PC-3 (cell line): ENCODE measurements at places on chromosomes 2 and 18.

DNA sequence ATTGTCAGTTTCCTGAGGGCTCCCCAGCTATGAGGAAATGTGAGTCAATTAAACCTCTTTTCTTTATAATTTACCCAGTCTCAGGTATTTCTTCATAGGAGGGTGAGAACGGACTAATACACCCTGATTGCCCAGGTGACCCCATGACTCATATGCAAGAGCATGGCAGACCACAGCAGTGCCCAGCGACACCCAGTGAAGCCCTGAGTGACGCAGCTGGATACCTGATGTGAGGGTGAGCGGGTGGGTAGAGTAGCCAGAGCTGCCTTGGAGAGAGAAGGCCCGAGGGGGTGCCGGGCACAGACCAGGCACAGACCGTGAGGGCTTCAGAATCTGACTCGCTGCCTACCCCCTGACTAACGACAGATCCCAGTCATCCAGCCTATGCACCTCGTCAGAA is 15.4 kb downstream of the ALPG start:
- no peak for DNase-seq
- no peak overlapping the region for H3K4me3 ChIP-seq
- no peaks in the 10 kb centered on the region for H3K36me3 ChIP-seq
- peaks cover 24% of the 10 kb centered on the region for H3K27me3 ChIP-seq
- H3K4me1 ChIP-seq: no peaks in the 10 kb centered on the region
- no peak overlapping the region for H3K27ac ChIP-seq

GRCh38 chr2:97706112-97706511 is 7.3 kb upstream of the ZAP70 start:
- no peaks in the 10 kb centered on the region for H3K36me3 ChIP-seq
- no peaks in the 10 kb centered on the region for H3K27me3 ChIP-seq
- DNase-seq: no peak
- H3K27ac ChIP-seq: no peak overlapping the region

- H3K4me3 ChIP-seq: no peak overlapping the region
- no peak overlapping the region for H3K27ac ChIP-seq
- no peaks in the 10 kb centered on the region for H3K36me3 ChIP-seq
- H3K4me1 ChIP-seq: no peaks in the 10 kb centered on the region
- no peak for DNase-seq
Observed at GRCh38 chr18:13621446-13621849, 104.9 kb downstream of the FAM210A start.

- no peaks in the 10 kb centered on the region for H3K36me3 ChIP-seq
- peaks cover 10% of the 10 kb centered on the region for H3K4me1 ChIP-seq
- no peak overlapping the region for H3K27ac ChIP-seq
Observed at GRCh38 chr2:11123856-11124759, 31.2 kb upstream of the SLC66A3 start.

- no peak for DNase-seq
- H3K27me3 ChIP-seq: peaks cover 49% of the 10 kb centered on the region
- H3K36me3 ChIP-seq: no peaks in the 10 kb centered on the region
- no peak overlapping the region for H3K4me3 ChIP-seq
Observed at GRCh38 chr2:176081376-176081836, 2.4 kb downstream of the EVX2 start.

GRCh38 chr2:132547090-132547687 is 122.8 kb downstream of the LYPD1 start:
- peaks cover 21% of the 10 kb centered on the region; the same call in 1 of the 2 replicates for H3K36me3 ChIP-seq
- H3K27me3 ChIP-seq: no peaks in the 10 kb centered on the region
- H3K27ac ChIP-seq: no peak overlapping the region
- peaks cover 14% of the 10 kb centered on the region for H3K4me1 ChIP-seq
- DNase-seq: peak; percentile 82
- no peak overlapping the region for H3K4me3 ChIP-seq

DNA sequence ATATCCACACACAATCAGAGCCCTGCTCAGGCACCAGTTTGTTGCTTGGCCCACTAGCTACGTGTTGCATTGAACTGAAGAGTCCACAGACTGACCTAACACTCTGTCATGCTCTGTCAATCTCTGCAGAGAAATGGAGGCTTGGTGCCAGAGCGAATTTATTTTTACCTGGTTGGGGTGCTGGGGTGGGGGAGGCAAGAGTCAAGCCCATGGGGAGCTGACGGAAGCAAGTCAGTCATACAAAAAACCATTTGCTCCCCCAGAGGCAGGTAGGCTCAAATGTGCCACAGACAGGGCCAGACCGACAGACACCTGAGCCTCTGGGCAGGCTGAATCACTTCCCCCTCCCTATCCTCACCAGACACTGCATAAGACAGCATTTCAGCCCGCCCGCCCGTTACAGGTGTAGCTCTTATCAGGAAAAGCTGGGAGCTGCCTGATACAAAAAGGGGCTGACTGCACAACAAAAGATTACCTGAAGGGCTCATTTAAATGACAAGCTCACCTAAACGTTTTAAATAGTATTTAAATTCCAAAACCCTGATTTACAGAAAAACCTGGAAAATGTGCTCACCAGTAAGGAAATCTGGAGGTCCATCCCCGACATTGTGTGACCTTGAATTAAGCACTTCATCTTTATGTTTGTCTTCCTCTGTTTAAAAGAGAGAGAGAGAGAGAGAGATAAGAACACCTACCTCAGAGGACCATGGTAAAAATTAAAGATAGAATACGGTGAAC is 2.1 kb upstream of the PCBP1 start:
- H3K27me3 ChIP-seq: no peaks in the 10 kb centered on the region
- peak; percentile 71 for DNase-seq
- H3K27ac ChIP-seq: peak overlapping the region; percentile 100
- H3K4me3 ChIP-seq: peak overlapping the region; percentile 42
- H3K4me1 ChIP-seq: peaks cover 53% of the 10 kb centered on the region

DNA sequence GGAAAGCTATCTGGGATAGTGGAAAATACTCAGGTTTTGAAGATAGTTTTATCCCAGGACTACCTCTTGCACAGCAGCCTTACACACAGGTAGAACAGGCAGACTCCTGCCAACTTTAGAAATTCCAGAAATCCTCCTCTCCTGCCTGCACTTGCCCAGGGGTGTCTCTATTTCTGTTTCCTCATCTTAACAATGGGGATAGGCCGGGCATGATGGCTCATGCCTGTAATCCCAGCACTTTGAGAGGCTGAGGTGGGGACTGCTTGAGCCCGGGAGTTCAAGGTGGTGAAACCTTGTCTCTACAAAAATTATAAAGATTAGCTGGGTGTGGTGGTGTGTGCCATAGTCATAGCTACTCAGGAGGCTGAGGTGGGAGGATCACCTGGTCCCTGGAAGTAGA is 117.0 kb upstream of the ARL5A start:
- H3K4me1 ChIP-seq: no peaks in the 10 kb centered on the region
- peaks cover 16% of the 10 kb centered on the region for H3K27me3 ChIP-seq
- no peak for DNase-seq
- H3K36me3 ChIP-seq: no peaks in the 10 kb centered on the region
- H3K27ac ChIP-seq: no peak overlapping the region

DNA sequence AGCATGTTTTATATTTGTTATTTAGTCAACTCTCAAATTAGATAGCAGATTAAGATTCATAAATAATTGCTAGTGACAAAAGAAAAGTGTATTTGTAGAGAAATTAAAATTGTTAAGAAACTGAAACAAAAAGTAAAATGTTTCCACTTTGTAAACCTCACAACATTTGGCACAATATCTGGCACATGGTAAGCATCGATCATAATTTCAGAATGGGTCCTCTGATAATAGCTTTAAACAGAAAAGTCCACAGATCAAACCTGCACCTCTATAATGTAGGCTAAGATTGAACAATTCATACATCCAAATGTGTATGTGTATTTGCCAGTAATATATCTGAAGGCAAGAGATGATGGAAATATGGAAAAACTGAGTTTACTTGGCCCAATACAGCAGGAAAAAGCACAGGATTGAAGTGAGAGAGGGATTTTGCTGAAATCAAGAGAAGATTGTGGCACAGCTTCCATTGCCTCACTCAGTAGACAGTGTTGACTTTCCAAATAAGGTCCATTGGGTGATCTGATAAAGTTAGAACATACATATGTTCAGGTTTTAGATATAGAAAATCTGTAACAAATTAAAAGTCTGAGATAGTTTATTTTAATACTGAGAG is 39.4 kb downstream of the COBLL1 start:
- no peak overlapping the region for H3K27ac ChIP-seq
- no peak overlapping the region for H3K4me3 ChIP-seq
- DNase-seq: no peak
- H3K27me3 ChIP-seq: no peaks in the 10 kb centered on the region
- H3K36me3 ChIP-seq: no peaks in the 10 kb centered on the region
- no peaks in the 10 kb centered on the region for H3K4me1 ChIP-seq

DNA sequence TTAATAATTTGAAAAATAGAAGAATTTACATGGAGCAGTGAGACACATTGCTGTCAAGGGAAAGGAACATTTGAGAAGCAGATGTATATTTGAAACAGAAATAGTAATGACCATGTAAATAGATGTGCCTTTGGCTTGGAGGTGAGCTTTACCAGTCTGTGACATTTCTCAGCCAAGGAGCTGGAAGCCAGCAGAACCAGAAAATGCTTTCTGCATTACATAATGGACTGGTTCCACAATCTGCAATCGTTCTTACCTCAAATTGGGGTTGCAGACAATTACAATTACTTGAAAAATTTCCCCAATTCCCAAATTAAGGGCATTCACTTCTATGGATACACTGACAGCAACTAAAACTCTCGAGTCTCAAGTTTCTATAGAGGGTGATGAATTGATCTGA is 59.7 kb downstream of the HNMT start:
- no peaks in the 10 kb centered on the region for H3K27me3 ChIP-seq
- peaks cover 7% of the 10 kb centered on the region; the same call in 1 of the 2 replicates for H3K4me1 ChIP-seq
- DNase-seq: no peak
- no peaks in the 10 kb centered on the region for H3K36me3 ChIP-seq

DNA sequence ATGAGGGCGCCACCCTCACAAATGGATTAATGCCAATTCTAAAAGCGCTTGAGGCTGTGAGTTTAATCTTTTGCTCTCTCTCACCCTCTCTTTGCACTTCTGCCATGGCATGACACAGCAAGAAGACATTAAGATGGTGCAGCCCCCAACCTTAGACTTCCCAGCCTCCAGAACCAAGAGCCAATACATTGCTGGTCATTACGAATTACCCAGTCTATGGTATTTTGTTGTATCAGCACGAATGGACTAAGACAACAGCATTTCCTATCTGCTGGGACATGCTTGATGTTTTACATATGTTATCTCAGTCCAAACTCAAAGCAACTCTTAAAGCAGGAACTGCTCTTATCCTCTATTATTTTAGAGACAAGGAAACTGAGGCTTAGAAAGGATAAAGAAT is 222.9 kb downstream of the STK39 start:
- DNase-seq: no peak
- H3K27me3 ChIP-seq: no peaks in the 10 kb centered on the region
- H3K36me3 ChIP-seq: no peaks in the 10 kb centered on the region; the same call in 1 of the 2 replicates
- no peak overlapping the region for H3K27ac ChIP-seq
- peaks cover 3% of the 10 kb centered on the region; the same call in 1 of the 2 replicates for H3K4me1 ChIP-seq

- DNase-seq: peak; percentile 90
- no peaks in the 10 kb centered on the region for H3K36me3 ChIP-seq
- H3K27ac ChIP-seq: peak overlapping the region; percentile 76
Observed at GRCh38 chr2:190849774-190850173, 30.8 kb upstream of the GLS start.

- H3K36me3 ChIP-seq: no peaks in the 10 kb centered on the region
- no peak for DNase-seq
- H3K4me1 ChIP-seq: peaks cover 3% of the 10 kb centered on the region
Observed at GRCh38 chr2:44940732-44941464, 604 bp upstream of the SIX3 start.

DNA sequence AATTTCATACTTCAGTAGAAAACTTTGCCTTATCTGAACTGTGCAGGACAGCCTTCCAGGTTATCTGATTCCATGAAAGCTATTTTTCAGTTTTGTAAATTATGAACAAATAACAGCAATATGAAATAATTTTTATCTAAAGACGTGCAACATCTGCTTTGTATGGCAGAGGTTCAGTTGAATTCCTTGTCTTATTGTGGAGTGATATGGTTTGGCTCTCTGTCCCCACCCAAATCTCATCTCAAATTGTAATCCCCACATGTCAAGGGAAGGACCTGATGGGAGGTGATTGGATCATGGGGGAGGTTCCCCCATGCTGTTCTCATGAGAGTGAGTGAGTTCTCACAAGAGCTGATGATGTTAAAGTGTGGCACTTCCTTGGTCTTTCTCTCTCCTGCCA is 18.1 kb upstream of the RPIA start:
- H3K27me3 ChIP-seq: no peaks in the 10 kb centered on the region
- no peaks in the 10 kb centered on the region for H3K36me3 ChIP-seq
- no peak overlapping the region for H3K27ac ChIP-seq

- H3K4me1 ChIP-seq: peaks cover 30% of the 10 kb centered on the region
- H3K36me3 ChIP-seq: no peaks in the 10 kb centered on the region
- 0 out of 2 replicates have a peak overlapping the region, but pooled peaks have one; percentile 3 for H3K4me3 ChIP-seq
- H3K27me3 ChIP-seq: no peaks in the 10 kb centered on the region
- H3K27ac ChIP-seq: peak overlapping the region; percentile 89
Observed at GRCh38 chr18:8448130-8448529, 161.1 kb upstream of the RAB12 start.

GRCh38 chr2:131413148-131413747 is 49.3 kb upstream of the RAB6D start:
- DNase-seq: peak; percentile 81
- no peaks in the 10 kb centered on the region for H3K4me1 ChIP-seq
- no peak overlapping the region for H3K4me3 ChIP-seq
- no peak overlapping the region for H3K27ac ChIP-seq
- H3K27me3 ChIP-seq: peaks cover 65% of the 10 kb centered on the region

- no peak overlapping the region for H3K27ac ChIP-seq
- no peak overlapping the region for H3K4me3 ChIP-seq
- DNase-seq: peak; percentile 19
- H3K36me3 ChIP-seq: peaks cover 4% of the 10 kb centered on the region
- no peaks in the 10 kb centered on the region for H3K27me3 ChIP-seq
- H3K4me1 ChIP-seq: no peaks in the 10 kb centered on the region
Observed at GRCh38 chr2:113910110-113910717, 20.3 kb downstream of the ACTR3 start.

- H3K27me3 ChIP-seq: no peaks in the 10 kb centered on the region
- H3K27ac ChIP-seq: no peak overlapping the region
- peaks cover 22% of the 10 kb centered on the region for H3K36me3 ChIP-seq
- H3K4me3 ChIP-seq: no peak overlapping the region
Observed at GRCh38 chr2:216426166-216426777, 14.0 kb downstream of the SMARCAL1 start.

GRCh38 chr18:31225668-31226067 is 63.0 kb upstream of the DSC1 start:
- no peak overlapping the region for H3K27ac ChIP-seq
- H3K27me3 ChIP-seq: no peaks in the 10 kb centered on the region
- H3K36me3 ChIP-seq: no peaks in the 10 kb centered on the region
- peaks cover 12% of the 10 kb centered on the region for H3K4me1 ChIP-seq
- no peak for DNase-seq

DNA sequence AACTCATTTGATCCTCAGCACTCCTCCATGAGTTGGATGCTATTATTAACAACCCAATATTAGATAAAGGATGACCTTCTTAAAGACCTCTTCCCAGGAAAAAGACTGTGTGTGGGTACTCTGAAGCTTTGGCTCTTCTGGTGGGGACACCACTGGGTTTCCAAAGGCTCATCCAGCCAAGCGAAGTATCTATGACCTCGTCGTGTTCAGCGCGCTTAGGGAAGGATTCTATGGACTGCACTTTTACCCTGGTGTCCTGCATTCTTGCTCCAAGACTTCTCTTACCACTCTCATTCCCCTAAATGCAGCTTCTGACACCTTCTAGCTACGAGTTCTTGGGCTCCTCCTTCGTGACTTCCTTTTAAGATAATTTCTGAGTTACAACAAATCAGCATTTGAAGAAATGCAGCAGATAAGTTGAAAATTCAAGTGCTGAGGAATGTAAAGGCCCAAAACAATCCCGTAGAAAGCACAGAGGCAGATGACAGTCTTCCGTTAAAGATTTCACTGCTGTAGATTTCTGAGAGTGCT is 673 bp upstream of the HNMT start:
- peak overlapping the region; percentile 75 for H3K27ac ChIP-seq
- no peaks in the 10 kb centered on the region for H3K27me3 ChIP-seq
- peak overlapping the region; percentile 71 for H3K4me3 ChIP-seq
